ENCODE measurements at places on chromosomes 5 and 9.

DNA sequence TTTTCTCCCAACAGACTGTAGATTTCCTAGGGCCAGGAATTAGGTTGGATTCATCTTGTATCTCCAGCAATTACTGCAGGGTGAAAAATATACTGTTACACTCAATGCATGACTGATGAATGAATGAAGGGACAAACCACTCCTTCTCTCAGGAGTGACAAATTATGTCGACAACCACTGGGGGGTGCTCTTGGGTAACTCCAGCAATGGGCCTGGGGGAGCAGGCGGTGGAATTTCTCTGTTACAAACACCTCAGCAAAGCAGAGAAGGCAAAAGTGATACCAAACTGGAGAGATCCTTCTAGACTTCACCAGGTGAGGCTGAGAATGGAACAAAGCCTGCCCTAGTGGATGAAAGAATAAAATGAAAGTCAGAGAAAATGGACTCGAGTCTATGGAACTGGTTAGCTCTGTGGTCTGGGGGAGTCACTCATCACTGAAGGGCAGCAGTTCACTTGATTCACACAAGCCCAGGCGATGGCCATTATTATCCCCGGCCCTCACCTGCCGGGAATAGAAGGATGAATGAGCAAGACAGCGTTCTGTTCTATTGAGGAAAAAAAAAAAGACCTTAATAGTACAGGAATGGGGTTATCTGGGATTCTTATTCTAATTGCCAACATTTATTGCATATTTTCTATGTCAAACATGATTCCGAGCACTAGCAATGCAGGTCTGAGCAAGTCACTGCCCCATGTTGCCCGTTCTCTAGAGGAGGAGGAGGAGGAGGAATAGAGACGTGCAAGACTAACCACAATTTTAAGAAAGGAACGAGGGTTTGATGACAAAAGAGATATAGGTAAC lies 341.1 kb downstream of the ASTN2 start:
- DNase-seq, result peak; percentile 5

GRCh38 chr5:862367-863243 lies 11.8 kb upstream of the ZDHHC11 start:
- no peak for DNase-seq

GRCh38 chr9:107368696-107369095 lies 85.6 kb downstream of the RAD23B start:
- DNase-seq, result no peak

GRCh38 chr5:96051401-96051830 lies 89.8 kb upstream of the ELL2 start:
- no peak for DNase-seq

GRCh38 chr5:92421942-92422341 lies 1038.8 kb upstream of the ARRDC3 start:
- no peak for DNase-seq
